Esophagus muscularis mucosa (tissue), 4 donors: ENCODE measurements at places on chromosomes 16 and 17. TPM values are rescaled to one million over a fixed set of nuclear protein-coding genes. Genes with fewer than 3 reads are reported as not detected.

KRTAP17-1 gene
- not detected for total RNA-seq

DNA sequence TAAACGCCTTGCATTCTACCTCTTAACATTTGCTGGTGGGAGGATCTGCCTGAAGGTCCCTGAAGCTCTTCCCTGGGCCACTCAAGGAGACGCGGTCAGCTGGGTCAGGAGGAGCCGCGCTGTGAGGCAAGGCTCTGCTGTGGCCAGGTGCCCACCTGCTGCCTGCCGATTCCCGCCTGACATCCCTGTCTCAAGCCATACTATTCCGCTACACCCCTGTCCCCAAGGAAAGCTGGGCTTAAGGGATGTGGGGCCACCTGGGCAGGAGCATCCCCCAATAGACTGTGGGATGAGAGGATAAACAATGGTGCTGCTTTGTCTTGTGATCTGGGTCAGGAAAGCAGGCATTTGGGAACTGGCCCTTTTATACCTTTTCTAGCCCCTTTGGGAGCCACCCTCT, 5.1 kb downstream of the TPPP3 start:
- no peak for DNase-seq

DNA sequence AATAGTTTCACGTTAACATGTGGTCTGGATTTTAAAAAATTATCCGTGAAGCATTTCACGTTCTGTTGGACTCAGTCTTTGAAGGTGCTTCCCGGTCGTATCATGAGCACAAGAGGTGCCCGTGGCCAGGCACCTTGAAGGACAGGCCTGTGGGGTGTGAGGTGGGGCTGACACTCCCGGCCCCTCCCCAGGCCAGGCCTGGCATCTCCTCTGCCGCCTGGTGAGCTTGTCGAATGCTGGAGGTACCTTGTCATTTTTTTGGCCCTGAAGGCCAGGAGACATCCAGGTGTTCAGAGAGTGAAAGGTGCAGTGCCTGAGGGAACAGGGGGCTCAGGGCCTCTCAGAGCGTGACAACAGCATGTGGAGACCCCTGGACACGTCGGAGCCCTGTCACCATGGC, 11.7 kb downstream of the ZNF469 start:
- no peak for DNase-seq

- DNase-seq, result no peak
Measured at GRCh38 chr16:11264155-11264832, 4.8 kb downstream of the TNP2 start.

DNA sequence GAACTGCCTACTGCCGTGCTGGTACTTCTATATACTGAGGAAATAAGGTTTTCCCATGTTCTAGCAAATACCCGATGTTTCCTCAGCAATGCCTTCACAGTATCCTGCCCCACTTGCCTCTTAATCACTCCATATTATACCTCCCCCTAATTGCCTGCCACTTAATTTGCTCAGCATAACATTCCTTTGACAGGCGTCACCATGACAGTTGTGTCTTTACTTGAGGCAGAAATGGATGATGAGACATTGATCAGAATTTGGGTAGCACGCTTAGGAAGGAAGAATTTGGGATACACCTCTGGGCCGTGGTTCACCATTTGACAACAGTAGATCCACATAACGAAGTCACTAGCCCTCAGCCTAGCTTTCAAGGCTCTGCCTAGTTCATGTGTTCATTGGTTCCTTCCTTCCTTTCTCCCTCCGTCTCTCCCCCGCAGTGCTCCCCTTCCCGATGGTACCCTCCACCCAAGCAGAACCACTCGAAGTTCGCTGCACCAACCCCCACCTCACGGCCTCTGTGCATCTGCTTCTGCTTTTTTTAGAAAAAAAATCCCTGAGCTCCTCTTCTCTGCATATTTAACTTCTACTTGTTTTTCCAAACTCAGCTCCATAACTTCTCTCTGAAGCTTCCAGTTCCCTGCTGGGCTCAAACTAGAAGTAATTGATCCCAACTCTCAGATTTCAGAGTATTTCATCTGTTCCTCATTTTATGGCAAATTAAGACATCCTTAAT, 19.4 kb downstream of the IQCK start:
- DNase-seq, result no peak
